ENCODE measurements at places on chromosomes 12 and 14.

DNA sequence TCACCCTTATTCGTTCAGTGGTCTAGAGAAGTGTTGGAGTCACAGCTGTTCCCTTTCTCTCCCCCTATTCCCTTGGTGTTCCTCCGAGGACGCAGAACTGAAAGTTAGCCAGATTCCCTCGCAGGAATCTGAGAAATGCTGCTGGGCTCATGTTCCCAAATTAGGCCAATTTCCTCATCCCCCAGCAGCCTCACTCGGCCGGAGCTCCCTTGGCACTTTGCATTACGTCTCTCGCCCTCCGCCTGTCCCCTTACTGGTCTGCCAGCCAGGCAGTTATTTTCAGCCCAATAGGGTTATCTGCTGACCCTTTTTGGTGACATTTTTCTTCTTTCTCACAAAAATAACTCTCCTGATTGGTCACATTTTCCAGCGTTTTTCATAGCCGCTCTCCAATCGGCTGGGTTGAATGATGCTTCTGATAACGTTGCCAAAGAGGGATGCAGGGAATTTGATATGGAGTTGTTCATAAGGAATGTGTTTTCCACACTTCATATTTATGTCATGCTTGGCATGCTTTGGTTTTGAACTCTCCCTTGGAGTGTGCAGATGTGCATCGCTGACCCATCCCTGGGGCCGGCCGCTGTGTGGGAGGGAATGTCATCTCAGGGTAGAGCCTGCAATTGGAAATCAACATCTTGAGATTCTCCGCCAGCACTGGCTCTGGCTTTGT is 9.9 kb downstream of the IFT43 start:
- no peak for DNase-seq

GRCh38 chr14:60893911-60894310 is 87.0 kb downstream of the TRMT5 start:
- no peak for DNase-seq

GRCh38 chr14:51605575-51605974 is 46.1 kb upstream of the FRMD6 start:
- DNase-seq, result no peak

- no peak for DNase-seq
These were observed 25.8 kb downstream of the PPTC7 start for GRCh38 chr12:110557300-110557699.

GRCh38 chr12:121873216-121873569 is 14.5 kb upstream of the HPD start:
- no peak for DNase-seq

GRCh38 chr12:98983647-98984046 is 338.6 kb downstream of the APAF1 start:
- DNase-seq, result no peak

- no peak for DNase-seq
These were observed 621.6 kb downstream of the CCER1 start for GRCh38 chr12:90333424-90333823.

DNA sequence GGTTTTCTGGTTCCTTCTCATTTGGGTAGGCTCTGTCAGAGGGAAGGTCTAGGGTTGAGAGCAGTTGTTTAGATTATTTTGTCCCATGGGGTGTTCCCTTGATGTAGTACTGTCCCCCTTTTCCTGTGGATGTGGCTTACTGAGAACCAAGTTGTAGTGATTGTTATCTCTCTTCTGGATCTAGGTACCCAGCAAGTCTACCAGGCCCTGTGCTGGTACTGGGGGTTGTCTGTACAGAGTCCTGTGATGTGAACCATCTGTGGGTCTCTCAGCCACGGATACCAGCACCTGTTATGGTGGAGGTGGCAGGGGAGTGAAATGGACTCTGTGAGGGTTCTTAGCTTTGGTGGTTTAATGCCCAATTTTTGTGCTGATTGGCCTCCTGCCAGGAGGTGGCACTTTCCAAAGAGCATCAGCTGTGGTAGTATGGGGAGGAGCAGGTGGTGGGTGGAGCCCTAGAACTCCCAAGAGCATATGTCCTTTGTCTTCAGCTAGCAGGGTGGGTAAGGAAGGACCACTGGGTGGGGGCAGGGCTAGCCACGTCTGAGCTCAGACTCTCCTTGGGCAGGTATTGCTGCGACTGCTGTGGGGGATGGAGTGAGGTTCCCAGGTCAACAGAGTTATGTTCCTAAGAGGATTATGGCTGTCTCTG is 179.3 kb upstream of the BTG1 start:
- no peak for DNase-seq

DNA sequence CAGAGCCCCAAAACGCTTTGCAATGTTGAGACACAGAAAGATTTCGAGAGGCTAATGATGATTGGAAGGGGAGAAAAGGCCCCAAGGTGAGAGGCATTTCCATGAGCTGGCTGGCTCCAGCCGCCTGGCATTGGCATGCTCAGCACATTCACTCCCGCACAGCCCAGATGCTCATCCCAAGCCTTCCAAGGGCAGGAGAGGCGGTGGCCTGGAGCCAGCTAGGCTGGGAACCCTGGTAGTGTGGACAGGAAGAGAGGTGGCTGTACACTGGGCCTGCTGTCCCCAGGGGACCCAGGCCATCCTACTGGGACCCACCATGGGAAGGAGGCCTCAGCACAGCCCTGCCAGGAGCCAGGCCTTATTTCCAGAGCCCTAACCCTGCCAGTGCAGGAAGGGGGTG is 72.2 kb downstream of the SPTB start:
- DNase-seq, result no peak

- no peak for DNase-seq
These were observed 6.5 kb downstream of the AMDHD1 start for GRCh38 chr12:95949477-95950206.

DNA sequence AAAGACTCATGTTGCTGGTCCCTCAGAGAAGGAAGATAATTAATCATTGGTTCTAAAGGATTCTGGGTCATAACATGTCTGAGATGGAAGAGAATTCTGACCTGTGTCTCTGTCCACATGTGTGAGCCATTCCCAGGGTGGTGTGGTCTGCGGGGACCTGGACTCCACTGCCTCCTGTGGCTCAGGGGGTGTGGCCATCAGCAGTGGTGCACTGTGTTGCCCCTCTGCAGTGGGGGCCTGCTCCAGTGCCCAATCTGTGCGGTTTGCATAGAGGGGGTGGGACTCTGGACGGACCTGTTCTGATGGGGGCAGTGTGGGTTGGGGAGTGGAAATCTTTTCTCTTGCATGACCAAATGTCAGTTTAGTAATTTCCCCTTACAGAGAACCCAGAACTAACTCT is 13.5 kb downstream of the KRT85 start:
- no peak for DNase-seq

- DNase-seq, result no peak
These were observed 581 bp upstream of the ESYT1 start for GRCh38 chr12:56127485-56127887.

GRCh38 chr12:57718641-57719528 is 19.7 kb downstream of the AGAP2 start:
- no peak for DNase-seq

- DNase-seq, result no peak
These were observed 73.5 kb upstream of the VASH1 start for GRCh38 chr14:76687611-76688382.

DNA sequence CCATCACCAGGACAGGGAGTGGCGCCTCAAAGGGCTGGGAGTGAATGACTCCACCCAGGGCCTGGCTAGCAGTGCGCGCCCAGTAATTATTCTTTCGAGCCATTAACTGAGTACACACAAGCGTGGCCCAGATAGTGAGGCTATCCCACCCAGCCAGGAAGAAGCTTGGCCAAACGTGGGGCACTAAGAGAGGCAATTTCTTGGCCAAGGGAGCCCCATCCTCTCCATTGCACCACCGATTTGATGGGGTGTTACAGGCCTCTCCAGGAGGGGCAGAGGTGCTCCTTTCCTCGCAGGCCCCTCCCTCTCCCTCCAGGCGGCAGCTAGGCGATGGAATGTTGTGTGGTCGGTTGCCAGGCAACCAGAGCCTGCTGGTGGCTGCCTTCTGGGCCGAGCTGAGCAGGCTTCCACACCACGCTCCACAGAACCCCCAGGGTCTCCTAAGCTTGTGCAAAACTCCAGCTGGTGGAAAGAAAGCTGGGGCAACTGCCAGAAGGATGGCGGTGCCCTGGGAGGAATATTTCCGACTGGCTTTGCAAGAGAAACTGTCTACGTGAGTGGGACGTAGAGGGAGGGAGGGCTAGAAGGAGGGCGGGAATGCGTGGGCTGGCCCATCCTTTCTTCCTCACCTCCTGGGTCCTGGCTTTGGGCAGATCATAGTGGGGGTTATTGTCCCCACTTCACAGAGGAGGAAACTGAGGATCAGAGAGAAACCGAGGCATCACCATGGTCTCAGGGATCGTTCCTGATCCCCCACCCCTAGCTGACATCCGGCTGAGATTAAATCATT is at the start of gene CFAP73:
CFAP73 (plus strand) TSS at position 364 of the 790 bp plus-strand sequence; CDS start at position 498, 134 bp downstream.
- DNase-seq, result peak; percentile 70

GRCh38 chr12:65840793-65841670 is 16.7 kb downstream of the HMGA2 start:
- no peak for DNase-seq

GRCh38 chr14:104049576-104050240 is 35.8 kb upstream of the ASPG start:
- no peak for DNase-seq

GRCh38 chr14:90446405-90446804 is 49.6 kb downstream of the CALM1 start:
- no peak for DNase-seq

- peak; percentile 50 for DNase-seq
These were observed 620 bp upstream of the NID2 start for GRCh38 chr14:52069307-52070050.

GRCh38 chr12:16435875-16436554 is 88.6 kb downstream of the MGST1 start:
- no peak for DNase-seq

- no peak for DNase-seq
These were observed 413.8 kb upstream of the TMTC1 start for GRCh38 chr12:30197392-30198057.

DNA sequence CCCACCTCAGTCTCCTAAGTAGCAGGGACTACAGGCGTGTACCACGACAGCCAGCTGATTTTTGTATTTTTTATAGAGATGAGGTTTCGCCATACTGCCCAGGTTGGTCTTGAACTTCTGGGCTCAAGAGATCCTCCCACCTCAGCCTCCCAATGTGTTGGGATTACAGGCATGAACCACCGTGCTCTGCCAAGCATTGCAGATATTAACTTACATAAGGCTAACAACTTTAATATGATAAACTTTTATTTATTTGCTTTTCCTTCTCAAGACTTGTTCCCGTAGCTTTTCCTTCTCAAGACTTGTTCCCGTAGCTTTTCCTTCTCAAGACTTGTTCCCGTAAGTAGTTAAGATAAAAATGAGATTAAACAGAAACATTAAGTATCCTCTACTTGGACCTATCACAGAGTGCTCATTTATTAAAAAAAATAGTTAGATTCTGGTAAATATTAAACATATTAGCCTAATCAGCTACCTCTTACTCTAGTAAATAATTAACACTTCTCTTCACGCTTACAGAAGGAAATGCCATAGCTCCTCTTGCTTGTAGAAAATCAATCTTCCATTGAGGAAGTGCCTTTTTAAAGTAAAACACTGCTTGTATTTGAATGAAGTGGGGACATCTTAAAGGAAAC is 157.7 kb upstream of the KITLG start:
- DNase-seq, result no peak

DNA sequence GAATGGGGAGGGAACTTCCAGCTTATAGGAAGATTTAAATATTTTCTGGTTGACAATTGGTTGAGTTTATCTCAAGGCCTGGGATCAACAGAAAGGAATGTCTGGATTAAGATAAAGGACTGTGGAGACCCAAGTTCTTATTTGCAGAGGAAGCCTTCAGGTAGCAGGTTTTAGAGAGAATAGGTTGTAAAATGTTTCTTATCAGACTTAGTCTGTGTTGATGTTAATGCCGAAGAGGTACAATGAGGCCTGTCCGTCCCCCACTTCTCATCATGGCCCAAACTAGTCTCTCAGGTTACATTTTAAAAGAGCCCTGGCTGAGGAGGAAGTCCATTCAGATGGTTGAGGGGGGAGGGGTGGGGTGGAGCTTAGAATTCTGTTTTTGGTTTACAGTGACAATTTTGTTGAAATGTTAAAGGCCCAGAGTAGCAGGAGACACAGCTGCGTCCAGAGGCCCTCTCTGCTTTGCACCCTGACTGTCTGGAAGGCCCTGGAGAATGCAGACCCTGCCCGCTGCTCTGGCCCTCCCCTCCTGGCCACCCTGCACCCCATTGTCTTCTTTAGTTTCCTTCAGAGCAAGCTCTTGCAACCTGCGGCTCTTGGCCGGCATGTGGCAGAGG is 672.5 kb upstream of the TMEM132C start:
- no peak for DNase-seq

DNA sequence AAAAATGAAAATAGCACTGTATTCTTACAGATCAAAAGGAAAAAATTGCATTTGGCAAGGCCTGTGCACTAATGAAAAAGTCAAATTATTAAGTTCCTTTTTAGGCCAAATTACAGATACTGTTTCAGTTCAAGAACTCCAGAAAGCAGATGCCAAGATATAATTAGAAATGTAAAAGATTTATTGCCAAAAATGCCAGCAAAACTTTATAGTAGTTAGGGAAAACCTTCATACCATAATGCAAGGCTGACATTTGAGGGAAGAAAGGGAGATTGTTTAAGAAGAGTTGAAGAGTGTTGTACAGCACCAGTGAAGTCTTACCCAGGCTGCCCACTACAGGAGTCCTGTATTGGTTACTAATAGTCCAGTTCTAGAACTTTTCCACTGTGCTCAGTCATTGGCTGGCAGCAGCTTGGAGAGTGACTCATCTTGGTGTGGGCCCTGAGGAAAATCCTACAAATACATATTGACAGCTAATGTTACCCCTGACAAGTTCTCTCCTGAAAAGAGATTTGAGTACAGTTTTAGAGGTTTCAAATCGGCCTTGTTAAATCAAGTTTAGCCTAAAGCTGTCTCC is 600.4 kb downstream of the C12orf50 start:
- DNase-seq, result no peak

DNA sequence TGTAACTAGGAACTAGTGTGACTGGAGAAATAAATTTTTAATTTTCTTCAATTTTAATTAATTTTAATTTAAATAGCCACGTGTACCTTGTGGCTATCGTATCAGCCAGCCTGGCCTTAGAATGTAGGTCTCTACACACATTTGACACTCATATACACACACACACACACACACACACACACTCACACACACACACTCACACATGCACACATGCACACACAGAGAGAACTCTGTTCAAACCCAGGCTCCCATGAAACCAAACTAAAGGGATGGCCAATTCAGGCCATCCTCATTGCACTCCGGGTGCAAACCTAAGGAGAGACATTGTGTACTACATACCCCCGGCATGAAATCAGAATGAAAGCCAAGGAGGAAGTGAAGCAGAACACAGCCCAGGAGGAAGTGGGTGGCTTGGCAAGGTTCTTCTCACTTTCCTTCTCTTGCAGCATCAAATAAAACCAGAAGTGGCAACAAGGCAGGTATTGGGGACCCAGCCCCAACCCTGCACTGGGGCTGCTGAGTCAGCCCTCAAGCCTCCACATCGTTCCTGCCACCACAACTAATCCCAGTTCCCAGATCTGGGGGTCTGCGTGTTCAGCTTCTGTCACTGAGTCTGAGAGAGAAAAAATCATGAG is 26.2 kb upstream of the CHPT1 start:
- DNase-seq, result no peak

GRCh38 chr12:51171884-51172514 is 936 bp downstream of the TFCP2 start:
- DNase-seq, result no peak
